ENCODE measurements at places on chromosomes 12 and 14.

GRCh38 chr12:28036940-28037339 is 64.4 kb upstream of the PTHLH start:
- no peak for DNase-seq

- DNase-seq = no peak
Measured at GRCh38 chr14:51807356-51807755, 53.1 kb upstream of the GNG2 start.

DNA sequence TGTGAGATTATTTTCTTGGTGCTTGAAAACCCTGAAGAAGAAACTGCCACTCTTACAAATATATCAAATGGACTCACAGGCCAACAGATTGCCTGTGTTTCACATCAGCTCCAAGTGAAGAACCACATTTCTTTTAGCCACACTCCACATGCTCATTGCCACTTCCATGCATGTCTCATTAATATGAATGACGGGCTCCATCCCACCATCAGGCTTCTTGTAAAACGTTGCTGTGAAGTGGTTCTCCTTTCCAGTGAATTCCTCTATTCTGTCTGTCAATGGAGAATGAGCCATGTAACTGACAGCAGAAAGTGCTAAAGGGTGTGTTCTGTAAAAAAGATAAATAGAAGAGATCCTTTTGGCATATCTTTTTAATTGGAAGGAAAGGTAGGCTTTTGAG is 188.2 kb upstream of the RMST start:
- no peak for DNase-seq

GRCh38 chr12:47721431-47721973 is 3.8 kb downstream of the ENDOU start:
- no peak for DNase-seq

GRCh38 chr12:116262741-116263140 is 14.8 kb downstream of the MED13L start:
- DNase-seq = no peak

GRCh38 chr12:94649349-94650142 is 811 bp downstream of the TMCC3 start:
- peak; percentile 79 for DNase-seq

GRCh38 chr12:13179211-13180074 is 17.1 kb upstream of the EMP1 start:
- DNase-seq = no peak

GRCh38 chr14:89374908-89375307 is 42.1 kb downstream of the FOXN3 start:
- no peak for DNase-seq

- DNase-seq = no peak
Measured at GRCh38 chr12:91327889-91328288, 145.3 kb upstream of the DCN start.

DNA sequence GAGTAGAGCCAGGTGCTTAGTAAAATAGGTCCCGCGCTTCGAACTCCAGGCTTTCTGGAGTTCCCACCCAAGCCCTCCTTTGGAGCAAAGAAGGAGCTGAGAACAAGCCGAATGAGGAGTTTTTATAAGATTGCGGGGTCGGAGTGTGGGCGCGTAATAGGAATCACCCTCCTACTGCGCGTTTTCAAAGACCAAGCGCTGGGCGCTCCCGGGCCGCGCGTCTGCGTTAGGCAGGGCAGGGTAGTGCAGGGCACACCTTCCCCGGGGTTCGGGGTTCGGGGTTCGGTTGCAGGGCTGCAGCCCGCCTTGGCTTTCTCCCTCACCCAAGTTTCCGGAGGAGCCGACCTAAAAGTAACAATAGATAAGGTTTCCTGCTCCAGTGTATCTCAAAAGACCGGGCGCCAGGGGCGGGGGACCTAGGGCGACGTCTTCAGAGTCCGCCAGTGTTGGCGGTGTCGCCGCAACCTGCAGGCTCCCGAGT is 3.6 kb downstream of the SSTR1 start:
- DNase-seq = no peak

- peak; percentile 35 for DNase-seq
Measured at GRCh38 chr14:64337888-64338615, 43.9 kb upstream of the ESR2 start.

- DNase-seq = no peak
Measured at GRCh38 chr12:2118481-2119255, 65.9 kb downstream of the CACNA1C start.

DNA sequence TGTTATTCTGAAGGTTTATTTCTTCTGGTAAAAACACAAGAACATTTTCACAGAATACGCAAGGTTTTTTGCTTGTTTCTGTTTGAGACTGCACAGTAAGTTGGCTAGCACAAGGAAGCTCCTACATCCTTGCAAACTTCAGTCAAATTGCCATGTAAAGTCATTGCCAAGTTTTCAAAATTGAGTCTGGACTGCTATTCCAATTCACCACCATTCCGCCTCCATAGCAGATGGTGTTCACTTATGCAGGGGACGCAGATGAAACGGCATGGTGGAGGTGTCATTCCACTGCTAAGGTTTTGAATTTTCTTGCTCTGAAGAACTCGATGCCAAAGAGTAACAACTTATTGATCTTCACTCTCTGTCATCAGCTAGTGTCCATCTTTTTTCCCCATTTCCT is 303.9 kb upstream of the SYT1 start:
- no peak for DNase-seq

DNA sequence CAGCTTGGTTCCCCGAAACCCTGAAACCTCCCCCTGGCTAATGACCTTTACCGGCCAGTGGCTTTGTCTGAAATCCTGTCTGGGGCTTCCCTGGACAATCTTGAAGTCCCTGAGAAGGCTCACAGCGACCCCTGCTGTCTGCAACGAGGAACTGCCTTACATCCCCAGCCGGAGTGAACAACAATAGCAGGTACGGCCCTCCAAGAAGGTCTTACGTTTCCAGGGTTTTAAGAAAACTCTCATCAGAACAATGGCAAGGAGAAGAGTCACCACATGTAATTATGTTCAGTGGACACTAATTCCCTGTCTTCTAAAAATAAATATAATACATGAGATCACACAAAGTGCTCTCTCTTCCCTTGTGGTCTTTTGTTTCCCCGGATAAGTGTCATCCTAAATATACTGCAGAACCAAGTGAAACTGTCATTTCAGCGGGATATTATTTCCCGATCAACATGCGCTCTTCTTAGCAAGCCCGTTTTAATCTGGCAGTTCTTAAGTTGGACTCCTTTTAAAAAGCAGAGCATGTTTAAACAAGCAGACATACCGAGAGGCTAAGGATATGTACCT is 53.3 kb downstream of the RBM19 start:
- DNase-seq = peak; percentile 78

DNA sequence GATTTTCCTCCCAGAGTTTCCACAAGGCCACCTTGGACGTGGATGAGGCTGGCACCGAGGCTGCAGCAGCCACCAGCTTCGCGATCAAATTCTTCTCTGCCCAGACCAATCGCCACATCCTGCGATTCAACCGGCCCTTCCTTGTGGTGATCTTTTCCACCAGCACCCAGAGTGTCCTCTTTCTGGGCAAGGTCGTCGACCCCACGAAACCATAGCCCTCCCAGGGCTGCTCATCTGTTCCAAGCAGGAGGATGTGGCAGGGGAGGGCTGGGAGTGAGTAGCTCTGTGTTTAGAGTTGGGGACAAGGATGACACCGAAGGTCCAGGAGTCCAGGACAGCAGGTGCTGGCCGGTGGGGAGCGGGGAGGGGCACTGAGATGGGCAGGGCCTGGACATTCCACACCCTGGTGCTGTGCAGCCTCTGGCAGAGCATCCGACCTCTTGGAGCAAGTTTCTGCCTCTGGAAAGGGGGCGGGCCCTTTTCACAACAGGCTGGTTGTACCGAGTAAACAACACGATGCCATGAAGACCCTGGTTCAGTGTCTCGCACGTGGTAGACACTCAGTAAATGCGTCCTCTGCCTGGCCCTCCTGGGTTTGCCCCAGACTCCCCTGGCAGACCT is 8.2 kb downstream of the SERPINA4 start:
- no peak for DNase-seq

DNA sequence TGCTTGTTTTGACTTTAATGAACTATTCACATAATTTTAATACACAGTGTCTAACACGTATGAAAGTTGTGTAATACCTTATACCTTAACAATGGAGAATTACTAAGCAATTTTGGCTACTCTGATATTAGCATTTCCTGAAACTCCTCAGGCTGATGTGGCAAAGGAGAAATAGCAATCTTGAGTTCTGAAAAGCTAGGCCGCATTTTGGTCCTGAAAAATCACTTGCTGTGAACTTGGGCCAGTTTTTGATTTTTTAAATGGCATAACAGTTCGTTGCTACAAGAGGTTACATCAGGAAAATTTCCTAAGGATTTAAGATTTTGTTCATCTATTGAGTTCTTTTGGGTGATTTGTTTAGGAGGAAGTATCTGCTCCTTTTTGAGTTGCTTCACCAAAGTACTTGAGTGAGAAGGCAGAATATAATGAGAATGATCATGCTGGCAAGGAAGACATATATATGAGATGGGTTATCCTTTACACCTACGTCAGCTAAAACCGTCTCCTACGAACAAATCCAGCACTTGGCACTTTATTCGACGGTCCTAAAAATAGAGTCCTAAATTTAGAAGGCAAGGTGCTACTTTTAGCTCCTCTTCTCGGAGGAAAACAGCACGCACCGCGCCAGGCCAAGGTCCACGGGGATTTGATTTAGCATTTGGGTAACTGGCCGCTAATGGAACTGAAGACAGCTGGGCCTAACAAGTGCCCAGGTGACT is 32.2 kb downstream of the MIA2 start:
- peak; percentile 21 for DNase-seq

- peak; percentile 95 for DNase-seq
Measured at GRCh38 chr14:75341620-75342019, 63.0 kb downstream of the FOS start.

DNA sequence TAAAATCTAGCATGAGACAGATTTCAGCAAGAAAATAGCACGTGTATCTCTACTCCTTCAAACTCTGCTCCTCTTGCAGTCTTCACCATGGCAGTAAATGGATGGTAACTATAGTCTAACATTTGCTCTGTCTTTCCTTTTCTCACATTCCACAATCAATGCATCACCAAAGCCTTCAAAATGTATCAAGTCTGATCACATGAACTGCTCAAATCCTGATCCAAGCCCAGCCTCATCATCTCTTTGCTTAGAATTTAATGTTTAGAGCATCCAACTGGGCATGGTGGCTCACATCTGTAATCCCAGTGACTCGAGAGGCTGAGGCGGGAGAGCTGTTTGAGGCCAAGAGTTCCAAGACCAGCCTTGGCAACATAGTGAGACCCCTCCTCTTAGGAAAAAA is 45.9 kb downstream of the CDK17 start:
- no peak for DNase-seq

DNA sequence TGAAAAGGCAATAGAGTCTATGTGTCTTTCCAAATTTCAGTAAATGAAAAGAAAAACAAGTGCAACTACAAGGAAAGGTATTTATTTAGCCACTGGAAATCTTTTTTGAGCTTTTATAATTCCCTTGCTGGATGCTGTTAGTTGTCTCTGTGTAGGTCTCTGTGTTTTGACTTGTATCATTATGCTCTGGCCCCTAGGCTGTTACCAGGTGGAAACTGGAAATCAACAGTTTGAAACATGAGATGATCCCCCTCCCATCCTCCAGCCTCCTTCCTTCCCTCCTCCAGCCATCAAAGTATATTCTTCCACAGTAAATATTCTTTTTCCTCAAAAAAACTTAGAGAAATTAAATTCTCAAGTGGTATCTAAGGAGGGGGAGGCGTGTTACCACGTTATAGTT is 934 bp upstream of the DCN start:
- no peak for DNase-seq

DNA sequence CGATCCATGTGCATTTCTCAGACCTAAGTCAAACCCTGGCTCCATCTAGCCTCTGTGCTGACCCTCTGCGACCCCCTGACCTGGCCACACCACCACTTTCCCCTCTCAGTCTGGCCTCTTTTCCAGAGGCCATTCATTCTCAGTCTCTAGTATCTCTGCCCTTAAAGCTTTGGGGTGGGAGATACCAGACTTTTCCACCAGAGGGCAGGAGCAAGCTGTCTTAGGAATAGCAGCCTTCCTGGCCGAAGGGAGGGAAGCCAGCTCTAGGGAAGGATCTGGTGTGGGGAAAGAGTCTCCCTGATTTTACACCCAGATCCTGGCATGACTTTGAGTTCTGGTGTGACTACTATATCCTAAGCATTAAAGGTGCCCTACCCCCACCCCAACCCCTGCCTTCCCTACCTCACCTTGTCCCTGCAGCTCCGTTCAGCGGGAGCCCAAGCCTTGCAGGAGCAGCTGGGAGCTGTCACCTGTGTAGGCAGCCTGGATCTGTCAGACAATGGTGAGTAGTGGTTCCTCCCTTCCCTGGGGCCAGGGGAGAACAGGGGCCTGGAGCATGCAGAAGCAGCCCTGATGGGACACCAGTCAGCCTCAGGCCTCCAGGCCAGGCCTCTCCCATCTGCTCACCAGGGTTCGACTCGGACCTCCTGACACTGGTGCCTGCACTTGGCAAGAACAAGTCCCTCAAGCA is 6.6 kb downstream of the CARMIL3 start:
- DNase-seq = peak; percentile 85

All from suppressor macrophage (primary cell).